NCI-H524 (cell line): ENCODE measurements at places on chromosomes 2 and 18.

DNA sequence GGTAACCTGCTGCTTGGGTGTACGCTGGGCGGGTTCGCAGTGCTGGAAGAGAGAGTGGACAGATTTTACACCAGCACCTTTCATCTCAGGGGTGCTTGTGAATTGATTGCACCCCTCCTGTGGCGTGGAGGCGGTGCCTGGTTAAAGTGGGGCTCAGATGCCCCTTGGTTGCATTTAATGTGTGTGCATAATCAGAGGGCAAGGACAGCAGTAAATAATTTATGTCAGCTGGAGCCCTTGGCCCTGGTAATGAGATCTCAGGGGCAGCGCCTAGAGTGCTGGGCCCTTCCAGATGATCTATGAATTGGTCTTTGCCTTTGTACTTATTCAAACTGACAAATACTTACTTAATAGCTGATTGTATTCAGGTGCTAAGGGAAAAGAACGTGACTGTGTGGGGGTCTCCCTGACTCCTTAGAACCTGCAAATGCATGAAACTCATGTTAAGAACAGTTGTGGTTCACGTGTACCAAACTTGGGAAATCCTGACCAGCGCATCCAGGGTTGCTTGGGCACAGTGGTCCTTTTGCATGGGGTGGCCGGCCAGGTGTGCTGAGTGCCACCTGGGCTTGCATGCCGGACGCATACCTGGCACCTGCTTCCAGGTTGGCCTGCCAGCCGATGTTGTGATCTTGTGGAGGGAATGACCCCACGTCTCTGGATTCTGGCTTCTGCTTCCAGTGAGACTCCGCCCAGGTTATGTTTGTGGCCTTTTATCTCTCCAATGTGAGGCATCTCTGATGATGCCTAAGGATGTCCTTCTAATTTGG is 118.5 kb downstream of the AGAP1 start:
- DNase-seq: peak; percentile 59

GRCh38 chr2:10016802-10017258 is 26.5 kb upstream of the KLF11 start:
- DNase-seq: no peak

DNA sequence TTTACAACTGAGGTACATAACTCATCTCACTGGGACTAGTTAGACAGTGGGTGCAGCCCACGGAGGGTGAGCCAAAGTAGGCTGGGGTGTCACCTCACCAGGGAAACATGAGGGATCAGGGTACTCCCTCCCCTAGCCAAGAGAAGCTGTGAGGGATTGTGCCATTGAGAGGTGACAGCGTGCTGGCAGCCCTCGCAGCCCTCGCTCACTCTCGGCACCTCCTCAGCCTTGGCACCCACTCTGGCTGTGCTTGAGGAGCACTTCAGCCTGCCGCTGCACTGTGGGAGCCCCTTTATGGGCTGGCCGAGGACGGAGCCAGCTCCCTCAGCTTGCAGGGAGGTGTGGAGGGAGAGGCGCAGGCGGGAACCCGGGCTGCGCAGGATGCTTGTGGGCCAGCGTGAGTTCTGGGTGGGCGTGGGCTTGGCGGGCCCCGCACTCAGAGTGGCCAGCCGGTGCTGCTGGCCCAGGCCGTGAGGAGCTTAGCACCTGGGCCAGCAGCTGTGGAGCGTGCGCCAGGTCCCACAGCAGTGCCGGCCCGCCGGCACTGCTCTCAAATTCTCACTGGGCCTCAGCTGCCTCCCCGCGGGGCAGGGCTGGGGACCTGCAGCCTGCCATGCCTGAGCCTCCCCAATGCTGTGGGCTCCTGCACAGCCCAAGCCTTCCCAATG is 44.5 kb upstream of the FAM110C start:
- peak; percentile 31 for DNase-seq

DNA sequence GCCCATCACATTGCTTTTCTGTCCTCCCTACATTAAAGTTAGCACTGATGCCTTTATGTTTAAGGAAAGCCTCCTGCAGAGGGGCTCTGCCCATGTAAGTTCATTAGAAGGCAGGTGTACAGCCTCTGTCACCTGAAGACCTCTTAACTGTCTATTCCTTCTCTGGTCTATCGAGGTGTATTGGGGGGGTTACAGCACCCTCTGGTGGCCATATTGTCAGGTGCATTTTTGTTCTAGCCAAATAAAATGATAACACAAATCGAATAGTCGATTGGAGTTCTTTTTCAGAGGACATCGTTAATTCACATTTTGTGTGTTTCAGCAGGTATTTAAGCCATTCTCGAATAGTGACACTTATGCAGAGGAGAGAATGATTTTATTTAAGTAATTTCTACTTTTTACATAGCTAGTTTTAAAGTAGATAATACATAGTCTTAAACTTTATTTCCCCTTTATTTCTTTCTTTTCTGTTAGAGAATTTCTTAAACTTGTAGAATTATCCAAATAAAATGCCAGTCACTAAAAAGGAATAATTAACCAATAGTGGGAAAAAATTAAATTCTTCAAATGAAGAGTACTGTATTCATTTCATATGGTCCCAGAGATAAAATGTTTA is 136.8 kb downstream of the NEDD4L start:
- peak; percentile 66 for DNase-seq

- DNase-seq: no peak
Measured at GRCh38 chr2:5736886-5737285, 44.7 kb downstream of the SOX11 start.

DNA sequence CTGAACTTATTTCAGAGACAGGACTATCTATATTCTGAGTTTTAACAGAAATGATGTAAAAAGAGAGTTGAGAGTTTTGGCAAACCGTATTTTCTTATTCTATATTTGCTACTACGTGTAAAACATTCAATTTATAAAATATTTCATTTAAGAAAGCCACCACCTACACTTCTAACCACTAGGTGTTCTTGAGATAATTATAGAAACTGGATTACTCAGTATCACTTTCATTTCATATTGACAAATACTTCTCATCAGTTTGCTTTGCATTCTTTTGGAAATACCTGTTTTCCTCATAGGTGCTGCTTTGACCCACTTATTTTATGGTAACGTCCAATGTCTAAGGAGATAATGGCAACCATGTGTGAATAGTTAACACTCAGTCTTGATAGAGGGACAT is 103.3 kb upstream of the LYPD1 start:
- no peak for DNase-seq

DNA sequence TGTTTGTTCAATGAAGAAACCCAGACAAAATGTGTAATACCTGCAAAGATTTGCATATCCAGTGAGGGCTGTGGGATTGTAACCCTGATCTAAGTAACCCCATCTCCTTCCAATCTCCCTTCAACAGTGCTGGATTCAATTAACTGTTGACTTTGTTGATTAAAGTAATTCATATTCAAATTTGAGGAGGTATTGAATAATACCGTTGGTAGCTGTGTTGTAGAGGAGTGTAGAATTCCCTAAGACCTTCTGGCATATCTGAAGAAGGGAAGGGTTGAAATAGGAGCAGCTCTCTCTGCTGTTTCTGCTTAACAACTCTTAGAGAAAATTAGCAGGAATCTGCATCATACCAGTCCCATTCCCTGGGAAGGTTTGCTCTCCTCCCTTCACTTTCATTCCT is 28.2 kb downstream of the MAIP1 start:
- no peak for DNase-seq

GRCh38 chr2:106745468-106745867 is 140.5 kb downstream of the ST6GAL2 start:
- DNase-seq: peak; percentile 96

- no peak for DNase-seq
Measured at GRCh38 chr18:23143815-23144261, 8.6 kb downstream of the CABLES1 start.
